ENCODE measurements at places on chromosomes 2 and 18.

DNA sequence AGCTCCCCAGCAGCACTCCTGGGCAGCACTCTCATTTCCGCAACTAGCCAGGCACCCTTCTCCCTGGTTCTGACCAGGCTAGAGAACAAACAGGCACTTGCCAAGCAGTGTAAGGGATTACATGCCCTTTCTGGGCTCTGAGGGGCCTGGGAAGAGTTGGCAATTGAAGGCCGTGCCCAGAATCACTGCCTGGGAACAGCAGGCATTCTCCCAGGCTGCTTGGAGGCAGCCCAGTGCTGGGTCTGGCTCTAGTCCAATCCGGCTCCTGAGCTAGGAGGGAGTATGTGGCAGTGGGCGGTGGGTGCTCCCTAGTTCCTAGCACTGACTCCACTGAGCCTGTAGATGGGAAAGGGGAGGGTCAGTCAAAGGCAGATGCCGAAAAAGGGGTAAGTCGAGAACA is 34.1 kb upstream of the SP3 start:
- no peak overlapping the region for H3K27ac ChIP-seq
- H3K4me1 ChIP-seq, result no peaks in the 10 kb centered on the region
- no peak overlapping the region for H3K4me3 ChIP-seq
- no peak for DNase-seq

GRCh38 chr2:217491271-217491670 is 511.5 kb downstream of the TNS1 start:
- H3K27me3 ChIP-seq, result peaks cover 11% of the 10 kb centered on the region
- no peaks in the 10 kb centered on the region for H3K36me3 ChIP-seq
- H3K4me3 ChIP-seq, result no peak overlapping the region
- no peaks in the 10 kb centered on the region for H3K4me1 ChIP-seq
- H3K27ac ChIP-seq, result no peak overlapping the region

GRCh38 chr2:231331533-231331932 is 64.0 kb upstream of the B3GNT7 start:
- no peaks in the 10 kb centered on the region for H3K27me3 ChIP-seq
- DNase-seq, result no peak
- H3K4me3 ChIP-seq, result no peak overlapping the region
- H3K4me1 ChIP-seq, result no peaks in the 10 kb centered on the region
- peaks cover 11% of the 10 kb centered on the region for H3K36me3 ChIP-seq

DNA sequence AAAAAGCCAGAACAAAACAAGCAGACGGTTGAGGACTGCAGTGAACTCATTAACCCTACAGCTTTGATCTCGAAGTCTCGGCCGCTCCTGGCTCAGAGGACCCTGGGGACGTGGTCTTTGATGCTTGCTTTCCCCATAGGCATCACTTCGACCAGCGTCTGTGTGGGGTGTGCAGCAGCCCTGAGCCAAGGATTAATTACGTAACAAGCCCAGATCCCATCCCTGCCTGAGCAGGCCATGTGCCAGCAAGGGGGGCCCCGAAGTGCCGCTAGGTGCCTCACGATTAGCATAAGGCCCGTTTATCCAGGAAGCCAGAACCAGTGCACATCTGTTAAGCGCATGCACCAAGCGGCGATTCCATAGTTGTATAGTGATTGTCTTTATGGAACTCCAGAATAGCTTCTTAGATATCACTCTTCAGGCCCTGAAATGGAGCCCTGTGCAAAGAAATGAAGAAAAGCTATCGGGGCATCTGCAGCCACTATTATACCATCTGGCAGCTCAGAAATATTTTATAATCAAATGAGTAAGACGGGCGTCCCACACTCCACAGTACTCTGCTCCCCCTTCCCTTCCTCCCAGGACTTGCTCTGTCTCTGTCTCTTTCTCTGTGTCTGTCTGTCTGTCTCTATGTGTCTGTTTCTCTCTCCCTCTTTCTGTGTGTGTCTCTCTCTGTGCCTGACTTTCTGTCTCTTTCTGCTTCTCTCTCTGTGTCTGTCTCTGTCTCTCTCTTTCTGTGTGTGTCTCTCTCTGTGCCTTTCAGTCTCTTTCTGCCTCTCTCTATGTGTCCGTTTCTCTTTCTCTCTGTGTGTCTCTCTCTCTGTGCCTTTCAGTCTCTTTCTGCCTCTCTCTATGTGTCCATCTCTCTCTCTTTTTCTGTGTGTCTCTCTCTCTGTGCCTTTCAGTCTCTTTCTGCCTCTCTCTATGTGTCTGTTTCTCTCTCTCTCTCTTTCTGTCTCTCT is 41.7 kb downstream of the HPCAL1 start:
- no peak for DNase-seq
- H3K36me3 ChIP-seq, result no peaks in the 10 kb centered on the region

DNA sequence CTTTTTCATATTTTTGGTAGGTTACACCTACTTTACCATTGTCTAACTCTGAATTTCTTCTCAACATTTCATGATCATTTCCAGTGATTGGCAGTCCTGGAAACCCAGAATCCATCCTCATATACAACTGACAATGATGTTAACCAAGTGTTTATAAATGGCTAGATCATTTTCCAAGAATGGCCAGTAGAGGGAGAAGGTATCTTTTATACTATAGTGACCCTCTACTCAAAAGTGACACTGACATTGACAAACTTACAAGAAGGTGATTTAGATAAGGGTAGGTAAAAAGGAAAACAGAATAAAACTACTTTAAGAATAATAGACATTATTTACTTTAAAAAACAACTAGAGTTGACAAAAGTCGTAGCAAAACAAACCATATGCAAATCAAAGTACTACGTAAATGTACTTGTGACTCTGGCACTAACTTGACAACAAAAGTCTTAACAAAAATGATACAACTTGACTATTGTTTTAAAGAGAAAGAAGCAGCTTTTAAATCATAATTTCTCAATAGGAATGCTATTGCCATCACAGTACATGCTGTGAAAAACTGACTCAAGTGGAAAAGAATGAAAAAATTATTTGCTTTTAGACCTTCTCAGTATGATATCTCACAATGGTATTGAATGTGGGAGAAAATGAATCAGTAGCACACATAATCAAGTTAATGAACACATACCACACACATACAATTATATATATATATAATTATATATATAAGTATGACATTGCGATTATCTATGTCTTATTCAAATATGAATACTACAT is 76.6 kb upstream of the GRB14 start:
- H3K4me3 ChIP-seq, result no peak overlapping the region
- peaks cover 31% of the 10 kb centered on the region for H3K36me3 ChIP-seq
- H3K27me3 ChIP-seq, result no peaks in the 10 kb centered on the region
- H3K4me1 ChIP-seq, result no peaks in the 10 kb centered on the region
- no peak overlapping the region for H3K27ac ChIP-seq

GRCh38 chr2:182952741-182953450 is 85.4 kb downstream of the NCKAP1 start:
- peaks cover 68% of the 10 kb centered on the region for H3K36me3 ChIP-seq
- no peaks in the 10 kb centered on the region for H3K27me3 ChIP-seq
- H3K4me3 ChIP-seq, result no peak overlapping the region
- peaks cover 12% of the 10 kb centered on the region for H3K4me1 ChIP-seq

- H3K4me1 ChIP-seq, result no peaks in the 10 kb centered on the region
- DNase-seq, result no peak
- H3K27ac ChIP-seq, result no peak overlapping the region
- no peak overlapping the region for H3K4me3 ChIP-seq
These were observed 11.8 kb downstream of the CD8A start for GRCh38 chr2:86778957-86779356.

GRCh38 chr2:211903961-211904360 is 634.6 kb downstream of the ERBB4 start:
- no peaks in the 10 kb centered on the region for H3K4me1 ChIP-seq
- no peak overlapping the region for H3K27ac ChIP-seq
- no peak overlapping the region for H3K4me3 ChIP-seq
- peaks cover 87% of the 10 kb centered on the region for H3K27me3 ChIP-seq
- DNase-seq, result no peak

DNA sequence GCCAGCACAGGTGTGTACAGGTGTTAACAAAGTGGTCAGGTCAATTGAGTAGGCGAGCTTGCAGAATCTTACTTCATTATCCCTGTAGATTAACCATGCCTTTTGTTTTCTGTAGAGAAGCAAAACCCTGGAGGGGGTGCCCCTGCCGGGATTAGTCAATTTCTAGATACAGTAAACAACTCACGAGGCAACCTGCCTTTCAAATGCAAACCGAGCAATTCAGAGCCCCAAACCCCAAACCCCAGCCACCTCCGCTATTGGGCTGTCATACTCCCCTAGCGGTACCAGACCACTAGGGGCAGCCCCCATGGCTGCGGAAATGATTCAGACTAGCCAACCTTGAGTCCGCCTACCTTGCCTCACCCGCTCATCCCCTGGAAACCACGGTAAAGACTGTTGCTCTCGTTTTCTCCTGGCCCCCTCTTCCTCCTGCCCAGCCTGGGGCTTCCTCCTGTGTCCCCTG is 61.4 kb upstream of the KIF5C start:
- H3K4me1 ChIP-seq, result peaks cover 28% of the 10 kb centered on the region
- DNase-seq, result peak; percentile 16
- peaks cover 17% of the 10 kb centered on the region for H3K27me3 ChIP-seq
- peak overlapping the region; percentile 70 for H3K27ac ChIP-seq
- peaks cover 7% of the 10 kb centered on the region for H3K36me3 ChIP-seq

DNA sequence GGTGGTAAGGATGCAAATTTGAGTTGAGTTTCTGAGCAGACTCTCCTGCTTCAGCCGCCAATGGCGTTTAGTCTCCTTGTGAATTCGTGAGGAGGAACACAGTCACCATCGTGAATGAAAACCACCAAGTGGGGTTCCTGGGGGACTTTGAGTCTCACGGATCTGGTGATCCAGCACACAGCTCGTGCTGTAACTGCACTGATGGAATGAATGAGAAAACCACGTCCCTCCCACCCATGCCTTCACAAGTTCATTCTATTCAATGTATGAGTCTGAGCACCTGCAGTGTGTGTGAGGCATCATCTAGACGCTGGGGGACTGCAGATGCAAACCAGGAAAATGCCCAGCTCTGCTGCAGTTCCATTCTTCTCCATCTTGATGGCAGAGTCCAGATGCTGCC is 127.9 kb downstream of the PIEZO2 start:
- H3K4me3 ChIP-seq, result no peak overlapping the region
- H3K27me3 ChIP-seq, result no peaks in the 10 kb centered on the region
- H3K4me1 ChIP-seq, result no peaks in the 10 kb centered on the region
- no peak overlapping the region for H3K27ac ChIP-seq
- no peaks in the 10 kb centered on the region for H3K36me3 ChIP-seq

- H3K36me3 ChIP-seq, result peaks cover 27% of the 10 kb centered on the region
- H3K4me1 ChIP-seq, result no peaks in the 10 kb centered on the region
- DNase-seq, result no peak
- H3K4me3 ChIP-seq, result no peak overlapping the region
- H3K27ac ChIP-seq, result no peak overlapping the region
These were observed 76.1 kb upstream of the DNMT3A start for GRCh38 chr2:25417715-25418369.

DNA sequence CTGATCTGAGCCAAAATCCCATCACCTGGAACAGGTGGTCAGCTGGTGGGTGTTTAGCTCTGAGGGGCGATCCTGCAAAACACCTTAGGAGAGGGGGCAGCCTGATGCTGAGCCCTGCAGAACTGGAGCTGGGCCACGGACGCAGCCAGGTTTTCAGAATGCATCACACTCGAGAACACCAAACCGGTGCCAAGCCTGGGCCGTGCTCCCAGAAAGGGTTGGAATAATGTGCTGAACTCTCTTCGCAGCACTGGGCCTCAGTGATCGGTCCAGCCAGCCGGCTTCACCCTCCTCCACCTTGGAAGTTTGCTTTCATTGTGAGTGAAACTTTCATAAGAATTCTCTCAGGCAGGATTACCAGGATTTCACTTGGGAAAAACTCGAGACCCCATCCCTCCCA is 56.5 kb upstream of the TTC39C start:
- H3K4me1 ChIP-seq, result no peaks in the 10 kb centered on the region
- DNase-seq, result no peak
- no peak overlapping the region for H3K4me3 ChIP-seq
- no peaks in the 10 kb centered on the region for H3K27me3 ChIP-seq

DNA sequence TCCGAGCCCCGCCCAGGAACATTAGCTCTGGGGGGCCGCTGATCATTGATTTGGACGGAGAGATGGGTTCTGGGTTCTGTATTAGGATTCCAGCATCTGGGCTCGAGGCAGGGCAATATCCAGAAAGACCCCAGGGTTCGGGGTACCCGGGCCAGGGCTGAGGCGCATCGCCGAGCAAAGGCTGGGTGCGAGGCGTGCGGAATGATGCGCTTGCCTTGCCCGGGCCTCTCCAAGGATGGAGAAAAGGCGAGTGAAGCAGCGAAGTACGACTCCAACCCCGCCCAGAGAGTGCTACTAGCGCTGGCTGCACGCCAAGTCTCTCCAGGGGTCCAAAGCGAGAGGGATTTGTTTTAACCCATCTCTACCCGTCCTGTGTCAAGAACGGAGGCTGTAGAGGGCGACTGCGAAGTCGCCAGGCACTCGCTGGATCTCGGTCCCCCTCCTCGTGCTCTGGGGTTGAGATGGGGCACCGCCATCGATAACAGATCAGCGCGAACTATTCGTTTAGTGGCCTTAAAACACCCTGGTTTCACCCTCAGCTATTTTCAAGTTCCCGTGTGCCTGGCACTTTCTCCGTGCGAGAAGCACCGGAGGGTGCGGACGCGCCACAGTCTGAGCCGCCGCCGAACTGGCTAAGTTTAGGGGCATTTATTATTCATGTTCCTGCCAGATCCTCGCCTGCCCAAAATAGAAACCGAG is 1.9 kb downstream of the ADCYAP1 start:
- no peak overlapping the region for H3K27ac ChIP-seq
- no peaks in the 10 kb centered on the region for H3K4me1 ChIP-seq

DNA sequence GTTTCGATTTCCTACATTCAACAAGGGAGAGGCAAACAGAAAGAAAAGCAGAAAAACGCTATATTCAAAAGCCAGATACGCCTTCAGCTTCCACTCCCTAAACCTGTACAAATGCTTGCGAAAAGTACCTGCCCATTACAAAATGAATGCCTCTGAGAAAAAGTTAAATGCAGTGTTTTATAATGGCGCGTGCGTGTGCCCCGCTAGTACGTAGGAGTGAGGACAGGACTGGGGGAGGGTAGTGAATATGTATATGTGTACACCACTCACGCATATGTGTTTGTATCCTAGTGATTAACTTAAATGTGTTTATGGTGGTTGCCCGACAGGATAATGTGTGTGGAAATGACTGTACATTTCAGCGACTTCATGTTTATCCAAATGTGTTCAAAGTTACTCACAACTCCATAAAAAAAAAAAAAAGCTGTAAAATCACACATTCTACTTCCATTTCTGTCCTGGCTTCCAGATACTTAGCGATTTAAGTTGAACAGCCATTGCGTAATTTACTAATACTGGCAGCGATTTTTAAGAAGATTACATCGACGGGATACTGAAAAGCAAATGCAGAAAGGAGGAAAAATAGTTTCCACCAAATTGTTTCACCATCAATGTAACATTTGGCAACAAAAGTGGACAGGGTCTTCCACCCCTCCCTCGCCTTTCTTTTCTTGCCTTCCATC is 1.3 kb downstream of the NEUROD1 start:
- no peak overlapping the region for H3K27ac ChIP-seq
- peaks cover 7% of the 10 kb centered on the region for H3K36me3 ChIP-seq
- H3K4me3 ChIP-seq, result no peak overlapping the region
- H3K4me1 ChIP-seq, result no peaks in the 10 kb centered on the region
- DNase-seq, result no peak

GRCh38 chr2:224645722-224646121 is 60.6 kb upstream of the CUL3 start:
- no peak overlapping the region for H3K4me3 ChIP-seq
- H3K27me3 ChIP-seq, result peaks cover 2% of the 10 kb centered on the region
- no peaks in the 10 kb centered on the region for H3K36me3 ChIP-seq
- H3K27ac ChIP-seq, result no peak overlapping the region
- DNase-seq, result no peak

All from MCF 10A (cell line).